Activated T-cell treated with anti-CD3 and anti-CD28 coated beads, Interleukin-2, amount 50 U/mL, for 24 hours (primary cell): ENCODE measurements at places on chromosomes 4 and X.

- no peak for DNase-seq
Observed at GRCh38 chr4:2852481-2852921, 8.9 kb downstream of the ADD1 start.

GRCh38 chr4:82034878-82035277 lies 338.9 kb downstream of the HNRNPD start:
- no peak for DNase-seq

DNA sequence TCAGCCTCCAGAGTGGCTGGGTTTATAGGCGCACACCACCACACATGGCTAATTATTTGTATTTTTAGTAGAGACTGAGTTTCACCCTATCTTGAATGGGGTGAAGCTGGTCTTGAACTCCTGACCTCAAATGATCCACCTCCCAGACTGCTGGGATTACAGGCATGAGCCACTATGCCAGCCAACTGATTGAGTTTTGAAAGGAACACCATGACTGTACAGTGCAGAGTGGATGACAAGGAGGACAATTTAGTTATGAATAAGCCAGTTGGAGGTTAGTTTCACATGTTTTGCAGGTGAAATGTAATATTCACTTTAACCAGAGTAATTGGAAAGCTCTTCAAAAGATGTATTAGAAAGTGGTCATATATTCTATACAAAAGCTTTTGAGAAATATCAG lies 60.8 kb downstream of the PCDH18 start:
- DNase-seq: no peak

GRCh38 chr4:20883231-20883630 lies 183.0 kb downstream of the PACRGL start:
- DNase-seq: no peak

DNA sequence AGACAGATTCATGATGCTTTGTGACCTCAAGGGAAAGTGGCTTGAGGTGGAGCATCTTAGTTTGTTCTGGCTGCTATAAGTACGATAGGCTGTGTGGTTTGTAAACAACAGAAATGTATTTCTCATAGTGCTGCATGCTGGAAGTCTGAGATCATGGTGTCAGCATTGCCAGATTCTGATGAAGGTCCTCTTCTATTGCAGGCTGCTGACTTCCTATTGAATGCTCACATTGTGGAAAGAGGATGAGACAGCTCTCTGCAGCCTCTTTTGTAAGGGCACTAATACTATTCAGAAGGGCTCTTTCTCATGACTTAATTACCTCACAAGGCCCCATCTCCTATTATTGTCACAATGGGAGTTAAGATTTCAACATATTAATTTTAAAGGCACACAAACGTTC lies 1674.0 kb upstream of the PCDH7 start:
- DNase-seq: no peak

DNA sequence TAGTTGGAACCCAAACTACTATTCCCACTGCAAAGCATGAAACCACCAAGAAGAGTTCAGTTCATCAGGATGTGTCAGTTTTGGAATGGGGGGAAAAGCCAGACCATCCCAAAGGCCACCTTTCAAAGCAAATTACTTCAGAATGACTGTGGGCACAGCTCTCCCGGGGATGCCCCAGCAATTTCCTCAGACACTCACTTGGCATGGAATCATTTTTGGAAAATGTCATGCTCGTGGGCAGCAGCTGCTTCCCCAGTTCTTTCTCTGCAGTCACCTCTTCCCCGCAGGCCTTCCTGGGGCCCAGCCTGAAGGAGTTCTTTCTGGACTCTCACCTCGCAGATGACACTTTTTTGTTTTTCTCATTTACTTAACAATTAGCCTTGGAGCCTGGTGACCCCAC lies 350.3 kb downstream of the NR3C2 start:
- no peak for DNase-seq

GRCh38 chr4:83285055-83285407 lies 433 bp upstream of the COQ2 start:
- DNase-seq: no peak

GRCh38 chr4:25406081-25406692 lies 29.1 kb downstream of the ANAPC4 start:
- DNase-seq: no peak

- DNase-seq: no peak
Observed at GRCh38 chr4:121574618-121575017, 122.2 kb downstream of the ANXA5 start.

GRCh38 chr4:26084414-26084813 lies 170.4 kb downstream of the SMIM20 start:
- no peak for DNase-seq

DNA sequence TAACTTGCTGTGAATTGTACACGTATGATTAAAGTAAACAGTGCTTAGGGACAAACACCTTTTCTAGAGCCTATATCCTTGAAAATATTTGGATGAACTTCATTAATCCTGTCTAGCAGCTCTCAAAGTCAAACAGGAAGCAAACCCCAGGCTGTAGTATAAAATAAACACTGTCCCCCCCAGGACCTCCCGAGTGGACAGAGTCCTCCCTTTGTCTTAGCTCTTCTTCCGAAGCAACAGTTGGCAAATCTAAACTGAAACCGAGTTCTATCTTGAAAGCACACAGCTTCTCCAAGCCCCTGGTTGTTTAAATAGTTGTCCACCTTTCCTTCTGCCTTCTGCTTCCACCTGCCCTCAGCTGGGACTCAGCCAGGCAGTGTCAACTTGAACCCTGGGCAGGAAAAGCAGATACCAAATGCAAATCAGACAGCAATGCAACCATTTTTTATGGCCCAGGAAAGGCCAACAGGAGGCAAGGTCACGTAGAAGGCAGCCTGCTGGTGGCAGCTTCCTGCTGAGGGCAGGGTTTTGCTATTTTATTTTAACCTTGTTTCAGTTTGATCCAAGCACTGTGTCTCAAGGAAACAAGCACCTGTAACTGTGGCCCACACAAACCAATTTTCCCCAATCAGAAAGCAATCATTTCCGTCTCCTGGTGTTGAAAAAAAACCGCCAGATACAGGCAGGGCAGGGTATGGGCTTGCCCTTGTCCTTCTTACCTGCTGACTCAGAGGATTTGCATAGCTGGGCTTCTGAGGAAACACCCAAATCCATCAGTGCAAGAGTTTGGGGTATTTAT lies 110.3 kb upstream of the KIT start:
- no peak for DNase-seq

DNA sequence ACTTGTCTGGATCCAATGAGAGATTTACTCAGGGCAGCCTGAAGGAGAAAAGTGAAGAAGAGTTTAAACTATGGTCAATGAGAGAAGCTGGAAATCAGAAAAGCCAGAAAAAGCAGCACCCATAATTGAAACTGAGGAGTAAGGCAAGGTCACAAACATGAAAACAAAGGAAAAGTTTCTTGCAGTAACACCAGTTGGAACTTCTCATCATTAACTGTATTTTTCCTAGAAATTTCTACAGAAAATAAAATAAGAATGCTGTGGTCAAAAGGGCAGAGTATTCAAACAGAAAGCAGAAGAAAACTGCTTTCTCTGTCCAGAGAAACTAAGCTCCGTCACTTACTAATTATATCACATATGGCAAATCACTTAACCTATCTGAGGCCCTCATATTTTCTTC lies 102.2 kb downstream of the OR13H1 start:
- DNase-seq: no peak

DNA sequence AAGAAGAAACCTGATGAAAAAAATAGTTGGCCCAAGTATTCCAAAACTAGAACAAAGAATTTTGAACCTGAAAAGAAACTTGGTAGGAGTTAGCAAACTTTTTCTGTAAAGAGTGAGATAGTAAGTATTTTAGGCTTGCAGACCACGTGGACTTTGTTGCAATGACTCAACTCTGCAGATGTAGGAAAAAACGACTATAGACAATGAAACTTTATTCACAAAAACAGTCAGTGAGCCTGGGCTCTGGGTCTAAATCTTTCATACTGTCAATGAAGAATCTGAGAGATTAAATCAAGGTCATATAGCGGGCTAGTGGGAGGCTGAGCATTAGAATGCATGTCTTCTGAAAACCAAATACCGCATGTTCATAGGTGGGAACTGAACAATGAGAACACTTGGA lies 23.0 kb downstream of the SH3D19 start:
- DNase-seq: no peak

GRCh38 chr4:133600008-133600407 lies 450.9 kb downstream of the PCDH10 start:
- no peak for DNase-seq

- DNase-seq: no peak
Observed at GRCh38 chr4:158255727-158256324, 45.5 kb downstream of the TMEM144 start.

- no peak for DNase-seq
Observed at GRCh38 chrX:121975671-121976070, 928.3 kb downstream of the GLUD2 start.

- DNase-seq: no peak
Observed at GRCh38 chr4:58543465-58543864, 1433.3 kb upstream of the IGFBP7 start.
